ENCODE measurements at places on chromosomes 11 and 22.

DNA sequence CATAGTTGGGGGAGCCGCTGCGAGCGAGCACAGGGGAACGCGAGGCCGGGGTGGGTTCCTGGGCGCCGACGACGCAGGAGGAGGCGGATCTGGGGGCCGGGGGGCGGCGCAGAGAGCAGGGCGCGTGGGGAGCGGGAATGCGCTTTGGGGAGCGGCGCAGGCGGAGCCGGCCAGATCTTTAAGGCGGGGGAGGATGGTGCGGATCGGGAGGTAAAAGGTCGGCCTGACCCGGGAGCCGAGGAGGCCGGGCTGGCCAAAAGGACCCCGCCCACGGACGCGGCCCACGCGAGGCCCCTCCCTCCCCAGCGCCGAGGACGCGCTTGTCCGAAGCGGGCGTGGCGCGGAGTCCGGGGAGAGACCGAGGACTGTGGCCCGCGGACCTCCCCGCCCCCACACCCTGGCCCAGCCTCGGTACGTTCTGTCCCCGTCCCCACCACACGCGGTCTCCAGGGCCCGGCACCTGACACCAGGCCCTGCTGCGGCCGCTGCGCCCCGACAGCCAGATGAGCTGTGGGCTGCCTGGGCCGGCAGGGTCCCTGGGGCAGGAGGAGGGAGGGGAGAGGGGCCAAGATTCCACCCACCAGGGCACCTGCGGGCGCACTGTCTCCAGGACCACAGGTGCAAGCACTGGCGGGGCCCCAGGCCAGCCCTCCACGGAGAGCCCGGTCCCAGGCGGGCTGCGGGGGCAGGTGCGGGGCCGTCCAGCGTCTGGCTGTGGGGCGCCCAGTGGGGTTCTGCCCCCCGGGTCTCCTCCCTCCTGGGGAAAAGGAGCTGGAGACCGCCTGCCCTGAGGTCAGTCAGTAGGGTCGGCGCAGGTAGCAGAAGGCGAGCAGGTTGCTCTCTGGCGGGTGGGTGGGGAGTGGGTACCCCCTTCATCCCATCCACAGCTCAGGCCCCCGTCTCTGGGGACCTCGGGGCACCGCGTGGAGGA lies 10.9 kb downstream of the PIM3 start:
- DNase-seq, result peak; percentile 48

GRCh38 chr22:36155702-36156101 lies 4.9 kb downstream of the APOL3 start:
- no peak for DNase-seq

- DNase-seq, result no peak
Observed at GRCh38 chr11:67584205-67584880, 731 bp downstream of the GSTP1 start.

DNA sequence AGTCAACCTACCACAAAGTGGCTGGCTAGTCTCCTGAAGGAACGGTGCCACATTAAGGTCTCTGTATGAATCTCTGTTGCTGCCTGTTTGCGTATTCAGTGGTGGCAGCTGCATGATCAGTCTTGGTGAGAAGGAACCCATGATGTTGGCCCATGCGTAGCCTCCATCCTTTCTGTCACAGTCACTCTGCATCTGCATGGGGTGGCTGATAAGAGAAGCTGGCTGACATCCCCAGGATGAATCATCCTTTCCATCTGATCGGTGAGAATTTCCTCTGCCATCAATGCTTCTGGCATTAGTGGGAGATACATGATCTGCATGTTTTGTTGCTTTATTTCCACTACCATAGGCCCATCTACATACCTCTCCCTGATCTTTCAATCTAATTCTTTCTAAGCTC lies 199.0 kb upstream of the NECTIN1 start:
- no peak for DNase-seq

GRCh38 chr11:61954851-61955421 lies 4.8 kb downstream of the BEST1 start:
- DNase-seq, result no peak

GRCh38 chr22:34072585-34072984 lies 152.3 kb upstream of the LARGE1 start:
- DNase-seq, result no peak

DNA sequence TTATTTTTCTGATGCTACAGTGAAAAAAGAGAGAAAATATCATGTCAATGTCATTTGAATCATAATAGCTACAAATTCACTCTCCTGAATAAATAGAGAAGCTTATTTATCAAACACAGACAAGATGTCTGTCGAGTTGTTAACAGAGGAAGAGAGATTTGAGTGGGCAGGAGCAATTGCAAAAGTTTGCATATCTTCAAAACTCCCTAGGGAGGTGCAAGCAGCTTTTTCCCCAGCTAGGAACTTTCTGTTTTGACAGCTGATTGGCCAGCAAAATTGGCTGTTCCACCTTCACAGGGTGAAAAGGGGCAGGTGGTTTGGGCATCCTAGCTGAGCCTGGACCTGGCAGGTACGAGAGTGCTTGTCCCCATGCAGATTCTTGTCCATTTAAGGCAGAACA lies 98.2 kb downstream of the NTM start:
- no peak for DNase-seq

- no peak for DNase-seq
Observed at GRCh38 chr11:103808252-103808651, 228.2 kb upstream of the DDI1 start.

DNA sequence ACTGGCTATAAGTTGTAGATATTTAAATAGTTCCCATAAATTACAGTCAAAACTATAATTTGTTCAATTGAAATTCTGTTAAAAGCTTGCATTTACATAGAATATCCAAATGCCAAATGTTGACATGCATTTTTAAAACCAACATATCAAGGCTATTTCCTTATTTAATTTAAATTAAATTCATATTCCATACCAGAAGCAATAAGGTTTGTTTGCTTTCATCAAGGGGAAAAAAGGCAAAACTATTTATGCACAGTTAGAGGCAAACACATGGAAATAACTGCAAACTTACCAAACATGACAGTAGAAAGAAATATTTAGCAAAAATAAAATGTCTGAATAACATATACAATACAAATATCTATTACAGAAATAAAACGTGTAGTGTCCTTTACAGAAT lies 1581.2 kb upstream of the TENM4 start:
- no peak for DNase-seq

- no peak for DNase-seq
Observed at GRCh38 chr11:64287676-64288352, 2.2 kb downstream of the GPR137 start.

- no peak for DNase-seq
Observed at GRCh38 chr11:116078101-116078591, 573.9 kb upstream of the CADM1 start.

DNA sequence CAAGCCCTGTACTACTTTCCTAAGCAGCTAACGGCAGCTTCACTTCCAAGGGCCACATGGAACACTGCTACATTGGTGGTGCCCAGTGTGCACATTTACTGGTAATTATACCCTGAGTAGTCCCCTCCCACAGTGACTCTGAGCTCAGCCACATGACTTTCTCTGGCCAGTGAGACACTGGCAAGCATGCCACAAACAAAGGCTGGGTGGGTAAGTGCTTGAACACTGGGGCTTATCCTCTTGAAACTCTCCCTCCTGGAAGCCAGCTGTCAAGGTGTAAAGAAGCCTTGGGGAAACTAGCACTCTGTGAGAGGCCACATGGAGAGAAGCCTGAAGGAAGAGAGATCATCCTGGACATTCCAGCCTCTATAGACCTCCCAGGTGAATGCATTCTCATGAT lies 54.4 kb upstream of the DRD2 start:
- no peak for DNase-seq

DNA sequence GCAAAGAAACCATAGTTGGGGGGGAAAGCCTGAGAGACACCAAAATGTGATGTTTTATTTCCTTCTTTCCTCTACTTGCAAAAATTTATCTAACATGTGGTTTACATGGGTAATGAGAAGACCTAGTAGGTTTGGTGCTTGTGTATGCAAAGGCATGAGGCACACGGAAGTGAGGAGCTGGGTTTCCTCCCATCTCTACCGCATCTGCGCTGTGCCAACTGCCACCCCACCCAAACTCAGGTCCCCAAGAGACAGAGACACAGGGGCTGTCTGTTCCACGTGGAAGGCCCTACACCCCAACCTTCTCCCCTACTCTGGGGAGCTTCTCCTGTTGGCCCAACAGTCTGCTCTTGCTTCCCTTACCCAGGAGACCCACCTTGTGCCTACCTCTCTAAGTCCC lies 4.8 kb downstream of the RTL6 start:
- DNase-seq, result no peak

DNA sequence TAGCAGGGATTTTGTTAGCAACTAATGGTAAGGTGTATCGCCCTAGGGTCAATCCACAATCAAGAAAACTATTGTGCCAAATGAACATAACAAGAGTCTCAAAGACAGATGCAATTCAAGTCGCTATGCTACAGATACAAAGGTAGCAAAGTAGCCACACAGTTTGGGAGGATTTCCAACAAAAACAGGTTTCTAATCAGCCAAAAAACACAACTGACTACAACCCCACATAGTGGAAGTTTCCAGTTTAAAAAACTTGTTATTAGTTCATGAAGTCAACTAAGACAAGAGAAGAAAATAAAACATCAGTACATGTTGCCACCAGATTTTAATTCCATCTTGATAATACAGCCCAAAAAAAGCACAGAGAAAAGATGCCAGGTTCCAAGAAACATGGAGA lies 38.0 kb downstream of the MYH9 start:
- no peak for DNase-seq

DNA sequence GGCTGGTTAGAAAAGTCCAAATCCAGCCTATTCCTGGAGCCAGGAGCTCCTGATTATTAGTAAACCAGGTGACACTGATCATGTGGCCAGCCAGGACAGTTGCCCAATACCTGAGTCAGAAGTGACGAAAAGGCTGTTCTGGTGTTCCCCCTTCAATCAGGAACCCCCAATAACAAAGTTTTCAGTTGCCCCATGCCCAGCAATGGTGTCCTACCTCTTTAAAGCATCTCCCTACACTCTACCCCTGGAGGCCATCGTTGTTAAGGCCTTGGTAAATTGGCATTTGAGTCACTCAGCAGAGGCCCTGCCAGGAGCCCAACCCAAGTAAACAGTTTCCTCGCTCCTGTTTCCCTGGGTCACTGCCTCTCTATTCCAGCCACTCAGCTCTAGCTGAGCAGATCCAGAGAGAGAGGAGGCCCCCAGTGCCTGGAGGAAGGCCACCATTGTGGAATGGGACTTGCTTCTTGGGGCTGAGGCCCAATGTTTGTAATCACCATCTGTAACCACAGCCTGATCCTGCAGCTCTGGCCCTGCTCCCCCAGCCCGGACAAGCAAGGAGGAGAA lies 25.0 kb downstream of the ARHGAP1 start:
- DNase-seq, result no peak

GRCh38 chr22:42910221-42910942 lies 53.3 kb upstream of the ARFGAP3 start:
- DNase-seq, result peak; percentile 10

DNA sequence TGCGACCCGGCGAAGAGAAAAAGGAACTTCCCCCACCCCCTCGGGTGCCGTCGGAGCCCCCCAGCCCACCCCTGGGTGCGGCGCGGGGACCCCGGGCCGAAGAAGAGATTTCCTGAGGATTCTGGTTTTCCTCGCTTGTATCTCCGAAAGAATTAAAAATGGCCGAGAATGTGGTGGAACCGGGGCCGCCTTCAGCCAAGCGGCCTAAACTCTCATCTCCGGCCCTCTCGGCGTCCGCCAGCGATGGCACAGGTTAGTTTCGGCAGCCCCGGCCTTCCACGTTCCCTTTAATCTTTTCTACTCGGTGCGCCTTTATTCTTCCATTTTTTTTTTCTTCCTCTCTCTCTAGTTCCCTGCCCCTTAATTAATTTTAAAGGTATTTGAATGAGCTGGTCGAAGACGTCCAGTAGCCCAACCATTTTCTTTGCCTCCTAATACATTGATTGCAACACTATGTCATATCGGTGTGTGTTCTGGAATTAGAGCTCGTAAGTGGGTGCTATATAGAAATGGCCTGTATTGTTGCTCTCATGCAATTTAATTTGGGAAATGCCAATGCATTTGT lies 537 bp downstream of the EP300 start:
- no peak for DNase-seq

Data from NCI-H1436 (cell line).